Large intestine (tissue), 12 donors: ENCODE measurements at places on chromosomes 5 and 9. TPM values are rescaled to one million over a fixed set of nuclear protein-coding genes. Genes with fewer than 3 reads are reported as not detected.

DNA sequence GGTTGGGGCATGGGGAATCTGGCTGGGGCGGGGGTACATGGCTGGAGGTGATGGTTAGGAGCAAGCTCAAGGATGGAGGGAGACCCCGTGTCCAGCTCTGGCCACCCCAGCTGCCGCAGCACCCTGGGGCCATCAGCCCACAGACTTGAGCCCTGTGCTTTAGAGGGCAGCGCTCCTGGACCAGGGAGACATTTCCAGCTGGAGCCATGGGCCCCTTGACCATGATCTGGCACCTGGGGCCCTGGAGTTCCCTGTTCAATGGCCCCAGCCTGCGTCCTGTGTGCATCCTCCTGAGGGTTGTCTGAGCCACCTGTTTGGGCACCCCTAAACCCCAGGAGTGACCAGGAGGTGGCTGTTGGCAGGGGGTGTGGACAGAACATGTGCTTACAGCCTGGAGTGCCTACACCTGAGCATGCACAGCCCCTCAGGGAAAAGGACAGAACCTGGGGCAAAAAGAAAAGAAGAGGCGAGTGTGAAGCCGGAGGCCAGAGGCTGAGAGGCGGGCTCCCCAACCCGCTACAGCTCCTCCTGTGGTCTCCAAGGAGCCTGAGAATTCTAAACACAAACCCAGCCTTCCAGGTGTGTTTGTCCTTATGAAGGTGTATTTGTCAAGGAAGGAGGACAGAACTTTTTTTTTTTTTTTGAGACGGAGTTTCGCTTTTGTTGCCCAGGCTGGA is 126.7 kb downstream of the C9orf50 start:
- peak; percentile 82 for DNase-seq

GRCh38 chr9:136659861-136660784 is 2.6 kb upstream of the EGFL7 start:
- DNase-seq = no peak

GRCh38 chr5:135304352-135305221 is 94.4 kb downstream of the MACROH2A1 start:
- peak; percentile 46 for DNase-seq

OTULINL gene
- polyA plus RNA-seq = 15.8 TPM

GRCh38 chr5:95083606-95084005 is 201.3 kb downstream of the MCTP1 start:
- DNase-seq = no peak

DNA sequence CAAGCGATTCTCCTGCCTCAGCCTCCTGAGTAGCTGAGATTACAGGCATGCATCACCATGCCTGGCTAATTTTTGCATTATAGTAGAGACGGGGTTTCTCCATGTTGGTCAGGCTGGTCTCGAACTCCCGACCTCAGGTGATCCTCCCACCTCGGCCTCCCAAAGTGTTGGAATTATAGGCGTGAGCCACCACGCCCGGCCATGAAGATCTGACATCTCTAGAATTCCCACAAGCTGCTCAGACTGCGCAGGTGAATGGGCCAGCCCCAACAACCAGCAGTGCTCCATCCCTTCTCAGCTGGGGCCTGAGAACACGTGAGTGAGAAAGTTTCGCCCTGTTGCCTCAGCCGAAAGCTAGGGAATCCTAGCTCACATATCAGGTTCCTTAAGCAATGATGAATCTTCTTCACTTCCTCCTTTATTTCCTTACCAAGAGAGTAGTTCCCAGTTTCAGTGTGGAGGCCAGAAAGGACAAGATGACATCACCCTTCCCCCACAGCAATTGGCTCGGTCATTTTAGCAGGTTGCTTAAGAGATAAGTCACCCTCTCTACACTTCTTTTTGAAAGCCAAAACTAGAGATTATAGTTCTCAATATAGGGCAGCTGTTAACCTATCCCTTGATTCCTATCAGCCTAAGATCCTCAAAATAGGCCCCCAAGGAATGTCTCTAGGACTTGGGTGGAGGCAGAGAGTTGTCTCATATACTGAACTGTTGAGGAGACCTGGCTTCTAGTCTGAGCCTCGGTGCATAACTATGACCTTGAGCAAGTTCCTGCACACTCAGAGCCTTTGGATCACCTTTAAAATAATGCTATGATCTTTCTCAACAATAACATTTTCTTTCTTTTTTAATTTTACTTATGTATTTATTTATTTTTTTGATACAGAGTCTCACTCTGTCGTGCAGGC is 23.9 kb upstream of the PPP2CA start:
- DNase-seq = no peak

ALDH1A1 gene
- polyA plus RNA-seq = 181 TPM

SPINK5 gene
- 0.70 TPM for polyA plus RNA-seq
